ENCODE measurements at places on chromosomes 16 and 17.

GRCh38 chr17:63774141-63774968, at the start of gene DDX42:
DDX42 (plus strand) TSS chr17:63774170; CDS start chr17:63787050, 12,880 bp downstream.
- DNase-seq: no peak

GRCh38 chr17:16023881-16024280, 24.3 kb downstream of the TTC19 start:
- DNase-seq: no peak

DNA sequence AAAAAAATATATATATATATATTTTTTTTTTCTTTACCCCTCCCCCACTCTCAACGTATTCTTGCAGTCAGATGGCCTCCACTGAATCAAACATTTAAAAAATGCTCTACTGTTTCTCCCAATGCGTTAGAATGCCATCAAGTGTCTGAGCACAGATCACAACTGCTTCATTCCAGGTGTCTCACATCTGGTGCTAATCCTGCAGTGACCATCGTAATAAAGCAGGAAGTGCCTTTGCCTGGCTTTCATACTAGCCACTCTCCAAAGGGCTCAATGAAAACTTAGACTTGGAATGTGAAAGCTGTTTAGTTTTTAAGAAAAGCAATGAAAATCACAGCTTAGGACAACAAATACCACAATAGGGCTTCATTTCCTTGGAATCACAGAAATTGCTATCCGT, 37.2 kb downstream of the SKAP1 start:
- DNase-seq: no peak

- DNase-seq: no peak
These were observed 6.9 kb downstream of the DEXI start for GRCh38 chr16:10935226-10935915.

- DNase-seq: no peak
These were observed 11.2 kb downstream of the EPN2 start for GRCh38 chr17:19248151-19248927.

- no peak for DNase-seq
These were observed 52.6 kb downstream of the PIMREG start for GRCh38 chr17:6496640-6497441.

DNA sequence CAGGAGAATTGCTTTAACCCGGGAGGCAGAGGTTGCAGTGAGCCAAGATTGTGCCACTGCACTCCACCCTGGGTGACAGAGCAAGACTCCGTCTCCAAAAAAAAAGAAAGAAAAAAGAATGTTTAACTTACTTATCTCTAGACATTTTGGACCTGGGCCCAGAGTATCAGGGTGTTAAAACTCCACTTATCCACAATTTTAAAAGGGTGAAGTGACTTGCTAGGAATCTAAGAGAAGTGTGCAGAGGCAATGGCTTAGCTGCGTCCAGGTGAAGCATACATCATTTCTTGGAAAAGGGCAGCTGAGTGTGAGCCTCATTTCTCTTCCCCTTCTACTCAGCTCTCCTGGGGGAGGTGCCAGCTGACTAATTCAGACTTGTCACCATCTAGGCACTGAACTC, 25.1 kb downstream of the ALDH3A2 start:
- DNase-seq: no peak

- no peak for DNase-seq
These were observed 11.4 kb upstream of the TMEM238L start for GRCh38 chr17:10815319-10815718.

- DNase-seq: no peak
These were observed 6.8 kb downstream of the KRT37 start for GRCh38 chr17:41417576-41418015.
